ENCODE measurements at places on chromosomes 11 and 22. TPM values are rescaled to one million over a fixed set of nuclear protein-coding genes. Genes with fewer than 3 reads are reported as not detected.

OTOG gene
- not detected for total RNA-seq

DEUP1 gene
- not detected for total RNA-seq

TREH gene
- not detected for total RNA-seq

SLC22A25 gene
- not detected for total RNA-seq

OR2AG2 gene
- total RNA-seq: not detected

SULT4A1 gene
- not detected for total RNA-seq

CTTN gene
- total RNA-seq: 117 TPM

BTBD18 gene
- total RNA-seq: not detected

SLC22A9 gene
- not detected for total RNA-seq

SGSM1 gene
- 0.32 TPM for total RNA-seq

CYB5R2 gene
- total RNA-seq: 1.6 TPM

SREBF2 gene
- 40.4 TPM for total RNA-seq

MRGPRX3 gene
- total RNA-seq: not detected

OLFML1 gene
- total RNA-seq: 7.2 TPM

SMC1B gene
- not detected for total RNA-seq

FAM76B gene
- 9.4 TPM for total RNA-seq

OR4D5 gene
- not detected for total RNA-seq

FAM111A gene
- 2.6 TPM for total RNA-seq

MCAM gene
- total RNA-seq: 49.3 TPM

SHISA8 gene
- total RNA-seq: not detected

MPZL3 gene
- total RNA-seq: 0.66 TPM

SAA4 gene
- not detected for total RNA-seq

EXPH5 gene
- 0.58 TPM for total RNA-seq
